ENCODE measurements at places on chromosomes 16 and 17.

GRCh38 chr17:14630046-14630445 lies 329.2 kb downstream of the HS3ST3B1 start:
- DNase-seq, result no peak

- no peak for DNase-seq
These were observed 13.0 kb upstream of the GSE1 start for GRCh38 chr16:85600078-85600477.

DNA sequence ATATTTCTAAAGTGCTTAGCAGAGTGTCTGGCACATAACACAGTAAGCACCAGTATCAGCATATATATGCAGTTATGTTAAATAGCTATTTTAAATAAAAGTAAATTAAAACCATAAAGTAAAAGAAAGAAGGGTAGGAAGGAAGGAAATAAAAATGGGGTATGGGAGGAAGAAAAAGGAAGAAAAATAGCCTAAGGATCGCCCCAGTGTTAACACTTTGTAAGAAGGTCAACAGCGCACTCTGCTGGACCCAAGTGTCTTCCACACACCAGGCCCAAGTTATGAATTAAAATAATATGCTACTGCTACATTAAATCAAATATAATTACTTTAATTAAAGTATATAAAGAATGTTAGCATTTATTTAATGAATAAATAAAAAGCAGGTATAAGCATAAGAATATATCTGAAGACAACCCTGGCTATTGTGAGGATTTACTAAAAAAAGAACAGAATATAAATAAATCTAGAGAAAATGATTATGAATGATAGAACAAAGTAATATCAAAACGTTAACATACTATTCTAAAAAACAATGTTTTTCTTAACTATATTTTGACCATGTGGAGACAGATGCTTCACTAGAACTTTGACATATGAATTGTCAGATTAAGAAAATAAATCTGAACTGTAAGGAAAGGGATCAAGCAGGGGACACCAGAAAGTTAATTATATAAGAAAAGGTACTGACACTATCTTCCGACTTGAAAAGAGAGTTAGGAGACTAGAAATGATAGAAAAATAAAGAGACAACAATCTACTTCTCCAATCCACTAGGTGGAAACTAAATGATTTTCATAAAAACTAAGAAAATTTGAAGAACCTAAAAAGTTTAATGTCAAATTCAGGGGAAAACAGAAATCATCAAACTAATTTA lies 25.9 kb downstream of the BRIP1 start:
- DNase-seq, result peak; percentile 58

- no peak for DNase-seq
These were observed 9.8 kb upstream of the JUP start for GRCh38 chr17:41796121-41796895.

DNA sequence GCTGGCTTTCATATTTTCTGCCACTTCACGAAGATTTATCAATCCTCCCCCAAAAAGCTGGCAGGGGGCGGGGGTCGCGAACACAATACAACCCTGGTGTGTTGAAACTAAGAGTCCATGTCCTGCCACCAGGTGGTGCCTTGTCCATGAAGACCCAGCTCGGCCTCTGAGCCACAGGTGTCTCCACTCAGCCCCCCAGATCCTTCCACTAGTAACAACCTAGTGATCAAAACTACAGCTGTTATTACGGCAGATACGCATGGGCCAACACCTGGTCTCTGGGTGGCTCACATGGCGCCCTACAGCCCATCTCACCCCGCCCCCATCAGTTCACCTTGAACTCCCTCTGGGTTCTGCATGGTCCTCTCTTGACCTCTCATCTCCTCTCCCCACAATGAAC lies 27.7 kb downstream of the USP7 start:
- peak; percentile 34 for DNase-seq

DNA sequence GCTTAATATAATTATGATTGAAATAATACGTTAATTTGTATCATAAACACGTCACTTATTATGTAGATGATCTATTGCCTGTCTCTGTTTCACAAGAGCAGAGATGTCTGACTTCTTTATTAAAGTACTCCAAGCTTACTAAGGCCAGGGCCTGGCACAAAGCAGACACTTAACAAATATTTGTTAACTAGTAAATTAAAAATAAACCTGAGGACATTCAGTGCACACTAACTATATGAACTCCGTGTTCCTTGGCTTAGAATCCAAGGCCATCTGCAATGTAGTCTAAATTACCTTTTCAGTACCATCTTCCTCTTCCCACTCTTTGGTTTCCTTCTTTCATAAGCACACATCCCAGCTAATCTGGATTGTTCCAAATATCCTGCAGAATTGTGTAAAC lies 210.8 kb upstream of the SOX9 start:
- no peak for DNase-seq

DNA sequence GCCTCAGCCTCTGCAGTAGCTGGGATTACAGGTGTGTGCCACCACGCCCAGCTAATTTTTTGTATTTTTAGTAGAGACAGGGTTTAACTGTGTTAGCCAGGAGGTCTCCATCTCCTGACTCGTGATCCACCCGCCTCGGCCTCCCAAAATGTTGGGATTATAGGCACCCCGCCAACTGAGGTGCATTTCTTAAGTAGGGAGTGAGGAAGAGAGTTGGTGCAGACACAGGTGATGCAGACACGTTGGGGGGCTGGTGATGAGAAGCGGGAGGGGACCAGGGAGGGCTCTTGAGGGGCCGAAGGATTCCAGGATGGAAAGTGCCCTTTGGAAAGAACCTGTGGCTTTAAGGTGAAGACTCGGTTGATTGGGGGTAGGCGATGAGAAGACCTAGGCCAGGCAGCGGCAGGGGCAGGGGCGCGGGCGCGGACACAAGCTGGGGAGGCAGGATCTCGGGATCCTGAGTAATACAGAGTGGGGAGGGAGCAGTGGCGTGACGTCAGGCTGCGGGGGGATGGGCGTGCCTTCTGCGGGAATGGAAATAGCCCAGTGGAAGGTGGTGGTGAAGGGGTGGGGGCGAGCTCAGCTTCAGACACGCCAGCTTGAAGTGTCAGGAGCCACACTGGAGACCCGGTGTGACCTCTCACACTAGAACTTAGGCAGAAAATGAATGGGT lies 2.5 kb upstream of the ATP6V0C start:
- no peak for DNase-seq

- DNase-seq, result no peak
These were observed 70.3 kb downstream of the HLF start for GRCh38 chr17:55334881-55335540.

DNA sequence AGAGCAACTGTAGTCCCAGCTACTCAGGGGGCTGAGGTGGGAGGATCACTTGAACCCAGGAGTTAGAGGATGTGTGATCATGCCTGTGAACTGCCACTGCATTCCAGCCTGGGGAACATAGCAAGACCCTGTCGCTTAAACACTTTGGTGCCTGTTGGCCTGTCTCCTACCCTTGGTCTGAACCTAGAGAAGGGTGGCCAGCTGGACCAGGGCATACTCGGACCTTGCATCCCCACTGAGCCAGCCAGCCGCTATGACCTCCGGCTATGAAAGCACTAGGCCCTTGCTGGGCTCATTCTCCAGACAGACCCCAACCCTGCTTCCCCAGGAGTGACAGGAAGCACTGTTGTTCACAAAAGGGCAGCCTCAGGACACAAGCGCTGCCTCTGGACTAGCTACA lies 4.6 kb downstream of the IFT20 start:
- no peak for DNase-seq

DNA sequence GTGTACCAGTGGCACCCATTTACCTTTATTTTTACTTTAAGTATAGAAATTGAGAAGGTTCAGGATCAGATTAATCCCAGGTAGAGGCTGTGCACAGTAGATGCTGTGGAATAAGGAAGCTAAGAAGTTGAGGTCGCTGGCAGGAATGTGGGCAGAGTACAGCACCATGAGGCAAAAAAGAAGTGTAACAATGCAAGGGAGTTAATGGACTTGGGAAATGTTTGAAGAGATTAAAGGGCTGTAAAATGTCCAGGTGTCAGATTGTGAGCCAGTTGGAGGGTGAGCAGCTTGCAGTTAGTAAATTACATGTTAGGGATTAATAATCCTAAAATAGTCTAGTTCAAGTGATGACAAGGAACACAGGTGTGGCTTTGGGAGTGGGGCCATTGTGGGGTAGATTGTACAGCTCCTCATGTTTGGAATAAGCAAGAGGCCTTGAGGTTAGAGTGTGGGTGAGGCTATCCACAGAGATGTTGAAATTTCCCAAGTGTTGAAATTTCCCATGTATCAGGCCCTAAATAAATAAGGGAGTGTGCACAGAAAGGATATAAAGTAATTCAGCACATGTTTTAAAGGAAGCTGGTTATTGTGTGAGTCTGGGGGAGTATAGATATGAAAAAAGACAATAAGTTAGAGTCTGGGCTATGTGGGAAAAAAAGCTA lies 21.5 kb downstream of the TAT start:
- DNase-seq, result no peak

GRCh38 chr16:87949071-87949744 lies 2.0 kb upstream of the BANP start:
- DNase-seq, result no peak

- no peak for DNase-seq
These were observed 15.1 kb downstream of the YWHAE start for GRCh38 chr17:1384905-1385435.

DNA sequence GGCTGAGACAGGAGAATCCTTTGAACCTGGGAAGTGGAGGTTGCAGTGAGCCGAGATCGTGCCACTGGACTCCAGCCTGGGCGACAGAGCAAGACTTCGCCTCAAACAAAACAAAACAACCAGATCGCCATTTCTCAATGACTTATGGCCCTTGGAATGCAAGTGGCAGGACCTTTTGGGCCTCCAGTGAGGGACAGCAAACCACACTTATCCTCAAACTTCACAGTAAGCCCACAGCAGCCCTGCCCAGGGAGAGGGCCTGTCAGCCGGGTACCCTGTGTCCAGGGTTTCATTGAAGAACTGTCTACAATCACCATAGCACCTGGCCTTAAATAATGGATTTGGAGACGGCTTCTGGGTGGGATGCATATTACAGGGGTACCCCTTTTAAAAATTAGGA lies 11.7 kb downstream of the TRAF4 start:
- no peak for DNase-seq

GRCh38 chr17:49337884-49338283 lies 24.2 kb downstream of the ZNF652 start:
- no peak for DNase-seq

DNA sequence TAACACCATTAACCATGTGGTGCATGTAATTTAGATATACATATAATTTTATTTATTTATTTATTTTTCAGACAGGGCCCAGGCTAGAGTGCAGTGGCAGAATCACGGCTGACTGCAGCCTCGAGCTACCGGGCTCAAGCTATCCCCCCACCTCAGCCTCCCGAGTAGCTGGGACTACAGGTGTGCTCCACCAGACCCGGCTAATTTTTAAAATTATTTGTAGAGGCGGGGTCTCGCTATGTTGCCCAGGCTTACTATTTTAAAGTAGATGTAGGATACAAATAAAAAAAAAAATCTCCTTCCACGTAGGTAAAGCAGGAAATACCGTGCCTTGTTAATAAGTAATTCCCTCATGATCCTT lies 446 bp upstream of the COQ7 start:
- DNase-seq, result no peak

GRCh38 chr17:4054446-4054845 lies 88.4 kb downstream of the ZZEF1 start:
- DNase-seq, result no peak

DNA sequence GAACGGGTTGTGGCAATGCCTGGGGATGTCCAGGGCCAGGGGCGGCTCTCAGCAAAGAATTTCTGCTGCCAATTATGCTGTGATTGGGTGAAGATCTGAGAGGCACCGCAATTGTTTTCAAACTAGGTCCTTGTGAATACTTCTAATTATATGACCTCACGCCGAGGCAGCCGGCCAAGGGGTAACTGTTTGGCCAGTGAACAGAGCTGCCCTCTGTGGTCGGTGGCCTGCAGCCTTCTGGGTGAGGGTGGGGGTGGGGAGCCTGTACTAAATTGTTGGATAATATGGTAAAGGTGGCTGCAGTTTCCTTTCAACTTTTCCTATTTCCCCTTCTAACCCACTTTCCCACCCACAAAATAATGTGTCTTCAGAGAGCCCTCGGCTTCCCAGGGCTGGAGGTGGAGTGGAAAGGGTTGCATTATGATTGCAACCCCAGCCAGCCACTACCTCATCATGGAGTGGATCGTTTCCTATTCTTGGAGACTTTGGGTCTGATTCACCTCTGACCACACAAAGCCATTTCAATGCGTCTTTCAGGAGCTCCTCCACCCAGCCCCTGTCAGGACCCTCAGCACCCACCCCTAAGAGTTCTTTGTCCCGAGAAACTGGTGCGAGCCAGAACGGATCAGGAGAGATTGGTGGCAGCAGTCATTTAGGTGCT lies 2.0 kb upstream of the DNAI2 start:
- DNase-seq, result no peak

- no peak for DNase-seq
These were observed 140.1 kb downstream of the SPECC1 start for GRCh38 chr17:20149251-20149650.

GRCh38 chr17:66715745-66716156 lies 119.2 kb upstream of the CACNG5 start:
- DNase-seq, result no peak

DNA sequence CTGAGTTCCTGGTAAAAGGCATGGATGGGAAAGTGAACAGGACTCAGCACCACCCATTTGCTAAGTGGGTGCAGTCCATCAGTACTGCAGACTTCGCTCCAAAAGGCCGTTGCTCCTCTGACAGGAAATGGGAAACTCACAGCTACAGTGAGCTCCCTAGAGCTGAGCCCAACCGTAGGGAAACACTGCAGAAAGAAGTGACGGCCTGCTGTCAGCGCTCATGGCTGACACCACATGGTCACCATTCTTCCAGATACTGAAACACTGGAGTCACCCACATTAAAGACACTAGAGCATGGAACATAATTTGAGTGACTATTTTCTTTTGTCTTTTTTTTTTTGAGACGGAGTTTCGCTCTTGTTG lies 31.9 kb downstream of the UBE2O start:
- DNase-seq, result no peak

DNA sequence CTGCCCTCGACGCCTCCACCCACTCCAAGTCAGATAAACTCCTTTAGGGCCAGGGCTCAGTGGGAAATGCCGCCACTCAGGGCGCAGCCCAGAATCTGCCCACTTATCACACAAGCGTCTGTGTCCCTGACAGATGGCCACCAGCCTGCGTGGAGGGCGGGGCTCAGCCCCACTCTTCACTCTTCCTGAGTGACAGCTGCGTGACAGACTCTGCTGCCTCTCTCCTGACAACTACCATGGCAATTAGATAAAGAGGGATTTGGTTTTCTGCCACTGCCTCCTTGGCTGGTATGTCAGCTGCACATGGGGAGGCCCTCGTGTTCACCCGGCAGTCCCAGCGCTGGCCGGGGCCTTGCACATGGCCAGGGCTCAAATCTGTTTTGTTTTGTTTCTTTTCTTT lies 96.2 kb downstream of the RTN4RL1 start:
- no peak for DNase-seq

DNA sequence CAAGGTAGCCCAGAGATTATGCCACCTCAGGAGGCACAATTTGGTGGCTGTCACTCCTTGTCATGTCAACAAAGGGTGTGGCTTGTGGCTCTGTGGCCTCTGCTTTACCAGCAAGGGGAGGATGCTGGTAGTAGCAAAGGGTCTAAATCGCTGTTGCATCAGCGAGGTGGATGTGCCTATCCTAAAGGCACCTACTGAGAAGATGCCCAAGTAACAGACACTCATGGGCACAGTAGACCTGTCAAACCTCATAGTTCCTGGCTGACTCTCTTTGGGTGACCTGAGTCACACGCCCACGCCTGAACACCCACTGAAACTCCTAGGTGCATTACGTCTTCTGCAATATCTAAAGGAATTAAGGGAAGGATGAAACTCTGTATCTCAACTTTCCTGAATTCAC lies 139.5 kb downstream of the PRKCB start:
- DNase-seq, result no peak

GRCh38 chr16:83579027-83579426 lies 228.8 kb upstream of the HSBP1 start:
- no peak for DNase-seq

GRCh38 chr17:13520899-13521572 lies 80.7 kb downstream of the HS3ST3A1 start:
- no peak for DNase-seq

All from CD4-positive, alpha-beta T cell treated with Interleukin-4 for 1 hour (primary cell).